ENCODE measurements at places on chromosomes 2 and 18. TPM values are rescaled to one million over a fixed set of nuclear protein-coding genes. Genes with fewer than 3 reads are reported as not detected.

The SAG gene
- total RNA-seq, result 0.12 TPM

The HS6ST1 gene
- 28.8 TPM for total RNA-seq

The SATB2 gene
- 0.73 TPM for total RNA-seq

The UGT1A8 gene
- not detected for total RNA-seq

DNA sequence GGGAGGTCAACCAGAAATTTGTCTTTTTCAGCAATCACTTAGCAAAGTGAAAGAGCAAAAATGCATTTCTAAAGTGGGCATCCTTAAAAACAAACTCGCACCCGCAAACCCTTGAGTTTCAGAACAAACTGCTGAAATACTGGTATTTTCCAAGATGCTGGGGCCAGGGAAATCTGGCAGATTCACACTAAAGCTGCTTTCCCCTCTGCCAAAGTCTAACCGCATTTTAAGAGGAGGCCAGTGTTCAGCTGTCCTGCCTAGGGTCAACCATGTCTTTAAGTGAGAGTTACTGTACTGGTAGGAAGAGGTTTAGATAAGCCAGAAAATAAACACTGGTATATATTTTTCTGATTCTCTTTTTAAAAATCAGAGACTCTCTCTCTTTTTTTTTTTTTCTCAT, 55.9 kb downstream of the ACVR1 start:
- H3K36me3 ChIP-seq, result no peaks in the 10 kb centered on the region
- no peaks in the 10 kb centered on the region for H3K27me3 ChIP-seq
- no peak overlapping the region for H3K27ac ChIP-seq
- H3K4me1 ChIP-seq, result no peaks in the 10 kb centered on the region
- DNase-seq, result no peak

DNA sequence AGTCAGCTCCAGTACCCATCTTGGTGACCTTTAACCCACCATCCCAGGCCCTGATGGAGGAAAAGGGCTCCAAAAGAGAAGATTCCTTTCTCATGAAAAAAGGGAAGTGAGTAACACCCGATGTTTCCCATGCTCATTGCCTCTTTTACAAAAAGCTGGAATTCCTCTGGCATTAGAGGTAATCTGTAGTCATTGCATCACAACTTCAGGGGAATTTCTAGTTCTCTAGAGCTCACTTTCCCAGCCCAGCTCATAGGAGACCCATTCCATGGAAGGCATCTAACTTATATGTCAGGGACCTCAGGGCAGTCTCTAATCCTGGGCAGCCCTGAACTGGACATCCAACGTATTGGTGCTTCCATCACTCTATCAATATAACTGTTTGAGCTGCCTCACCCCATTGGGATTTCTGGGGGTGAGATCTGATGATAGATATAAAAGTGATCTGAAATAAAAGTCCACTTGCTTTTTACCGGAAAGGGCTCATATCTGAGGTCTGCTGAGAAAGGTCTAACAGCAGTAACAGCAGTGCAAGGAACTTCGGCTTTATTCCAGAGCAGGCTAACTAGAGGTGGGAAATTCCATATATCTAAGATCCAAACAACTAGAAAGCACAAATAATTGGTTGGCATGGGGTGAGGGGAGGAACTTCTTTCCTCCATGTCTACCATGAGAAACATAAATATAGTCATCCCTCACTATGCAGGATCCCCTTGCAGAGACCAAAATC, 106.1 kb downstream of the ETAA1 start:
- H3K27me3 ChIP-seq, result no peaks in the 10 kb centered on the region
- H3K4me1 ChIP-seq, result no peaks in the 10 kb centered on the region
- no peaks in the 10 kb centered on the region for H3K36me3 ChIP-seq
- H3K27ac ChIP-seq, result no peak overlapping the region
- no peak overlapping the region for H3K4me3 ChIP-seq
- no peak for DNase-seq

DNA sequence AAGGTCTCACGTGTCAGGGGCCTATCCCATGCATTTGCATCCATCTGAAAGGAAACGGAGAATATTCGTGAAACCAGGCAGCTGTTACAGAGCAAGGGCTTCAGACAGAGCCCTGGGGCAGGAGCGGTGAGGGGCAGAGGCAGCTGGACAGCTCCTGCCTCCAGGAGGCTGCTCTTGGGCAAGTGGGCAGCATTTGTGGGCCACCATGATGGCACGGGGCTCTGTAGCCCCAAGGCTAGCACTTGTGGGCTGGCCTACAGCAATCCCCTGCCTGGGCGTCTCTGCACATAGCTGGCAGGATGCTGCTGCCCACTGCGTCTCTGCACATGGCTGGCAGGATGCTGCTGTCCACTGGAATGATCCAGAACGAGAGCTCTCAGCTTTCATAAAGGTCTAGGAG, 52.8 kb upstream of the PTMA start:
- no peak for DNase-seq
- H3K27ac ChIP-seq, result no peak overlapping the region
- H3K27me3 ChIP-seq, result no peaks in the 10 kb centered on the region
- H3K4me1 ChIP-seq, result no peaks in the 10 kb centered on the region
- no peaks in the 10 kb centered on the region for H3K36me3 ChIP-seq

GRCh38 chr2:226338825-226339224, 460.8 kb downstream of the IRS1 start:
- no peaks in the 10 kb centered on the region for H3K36me3 ChIP-seq
- H3K4me3 ChIP-seq, result no peak overlapping the region
- H3K27ac ChIP-seq, result no peak overlapping the region
- no peaks in the 10 kb centered on the region for H3K4me1 ChIP-seq

- no peaks in the 10 kb centered on the region for H3K4me1 ChIP-seq
- H3K4me3 ChIP-seq, result no peak overlapping the region
- no peak overlapping the region for H3K27ac ChIP-seq
- H3K36me3 ChIP-seq, result no peaks in the 10 kb centered on the region
These were observed 261.5 kb upstream of the TANK start for GRCh38 chr2:160898581-160899307.

DNA sequence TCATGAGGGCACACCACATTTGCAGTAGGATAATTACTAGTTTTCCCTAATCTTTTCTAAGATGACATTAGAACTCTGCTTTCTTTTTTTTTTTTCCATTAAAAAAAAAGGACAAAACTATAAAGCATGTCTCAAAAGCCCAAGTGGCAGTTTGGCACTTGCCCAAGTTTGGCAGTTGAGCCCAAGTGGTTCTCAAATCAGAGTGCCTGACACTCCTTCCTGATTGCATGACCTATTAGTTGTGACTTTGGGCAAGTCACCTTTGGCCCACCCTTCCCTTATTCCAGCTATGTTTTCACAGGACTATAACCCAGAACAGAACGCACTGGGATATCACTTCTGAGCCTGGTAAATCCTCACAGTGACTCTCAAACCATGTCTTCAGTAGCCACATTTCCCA, 273.0 kb downstream of the CCDC85A start:
- H3K27ac ChIP-seq, result no peak overlapping the region
- H3K36me3 ChIP-seq, result no peaks in the 10 kb centered on the region
- H3K4me3 ChIP-seq, result no peak overlapping the region
- no peak for DNase-seq
- no peaks in the 10 kb centered on the region for H3K4me1 ChIP-seq

DNA sequence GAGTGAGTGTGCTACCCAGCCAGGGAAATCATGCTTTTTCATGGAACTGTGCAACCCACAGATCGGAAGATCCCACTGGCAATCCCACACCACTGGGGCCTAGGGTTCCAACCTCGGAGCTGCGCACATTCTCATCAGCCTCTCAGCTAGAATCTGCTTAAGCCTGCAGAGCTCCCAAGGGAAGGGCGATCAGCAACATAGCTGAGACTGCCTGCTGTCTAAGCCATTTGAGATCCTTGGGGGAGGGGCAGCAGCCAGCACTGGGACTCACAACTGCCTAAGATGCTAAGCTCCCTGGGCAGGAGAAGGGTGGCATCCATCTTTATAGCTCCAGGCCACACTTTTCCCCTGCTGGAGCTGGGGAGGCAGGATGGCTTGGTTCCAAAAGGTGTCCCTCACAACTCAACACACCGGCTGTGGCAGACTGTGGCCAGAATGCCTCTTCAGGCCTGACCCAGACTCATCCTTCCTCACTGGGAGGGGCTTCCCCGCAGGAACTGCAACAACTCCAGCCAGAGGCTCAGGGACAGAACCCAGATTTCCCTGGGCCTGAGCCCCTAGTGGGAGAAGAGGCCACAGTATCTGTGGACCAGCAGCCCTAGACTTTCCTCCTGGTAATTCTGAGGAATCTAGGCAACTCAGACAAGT, 1133.3 kb upstream of the PIK3C3 start:
- no peak overlapping the region for H3K27ac ChIP-seq
- DNase-seq, result no peak
- no peaks in the 10 kb centered on the region for H3K27me3 ChIP-seq
- no peaks in the 10 kb centered on the region for H3K4me1 ChIP-seq
- no peak overlapping the region for H3K4me3 ChIP-seq
